AG08395 (cell line): ENCODE measurements at places on chromosomes 3 and 15.

DNA sequence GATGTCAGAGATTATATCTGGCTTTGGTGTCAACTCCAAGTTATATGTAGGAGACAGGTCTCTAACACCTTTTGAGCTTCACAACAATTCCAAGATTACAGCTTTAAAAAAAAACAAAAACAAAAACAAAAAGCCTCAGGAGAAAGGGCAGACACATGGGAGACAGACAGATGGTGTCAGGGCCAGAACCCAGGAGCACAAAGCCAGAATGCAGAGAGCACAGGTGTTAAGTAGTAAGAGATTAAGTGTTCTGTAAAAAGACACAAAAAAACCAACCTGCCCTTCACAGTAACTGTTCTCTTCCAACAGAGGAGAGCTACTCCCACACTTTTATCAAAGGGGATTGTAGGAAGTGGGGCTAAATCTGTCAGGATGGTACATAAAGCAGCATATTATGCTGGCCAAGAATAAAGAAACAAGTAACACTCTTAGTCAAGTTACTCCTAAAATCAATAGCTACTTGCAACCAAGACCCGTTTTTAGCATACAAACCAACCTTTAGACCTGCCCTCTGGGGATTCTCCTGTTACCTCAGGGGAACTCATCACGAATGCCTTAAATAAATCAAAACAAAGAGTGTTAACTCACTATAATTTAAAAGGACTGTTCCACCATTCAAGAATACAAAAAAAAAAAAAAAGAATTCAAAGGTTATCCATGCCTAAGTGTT is 5.9 kb downstream of the CPEB1 start:
- DNase-seq = no peak

DNA sequence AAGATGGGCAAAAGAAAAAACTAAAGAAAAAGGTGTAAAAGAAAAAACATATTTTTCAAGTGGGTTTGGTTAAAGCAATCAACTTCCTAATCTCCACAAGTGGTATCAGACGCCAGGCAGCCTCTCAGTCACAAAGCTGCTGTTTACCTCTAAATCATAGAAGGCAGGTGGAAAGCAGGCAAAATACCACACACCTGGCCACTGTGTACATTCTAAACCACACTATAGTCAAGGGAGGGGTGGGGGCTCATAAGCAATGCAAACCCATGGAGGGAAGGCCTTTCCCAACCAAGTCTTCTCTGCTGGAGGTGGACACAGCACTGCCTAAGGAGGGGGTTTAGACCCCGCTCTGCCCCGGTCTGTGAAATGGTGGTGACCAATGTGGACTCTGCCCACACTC is 50.4 kb downstream of the MCF2L2 start:
- no peak for DNase-seq

GRCh38 chr3:47096959-47097358 is 67.0 kb downstream of the SETD2 start:
- DNase-seq = peak; percentile 69

GRCh38 chr3:69082805-69083204 is 1.9 kb upstream of the ARL6IP5 start:
- peak; percentile 20 for DNase-seq

- peak; percentile 39 for DNase-seq
Observed at GRCh38 chr3:125143982-125144652, 68.4 kb downstream of the SLC12A8 start.

DNA sequence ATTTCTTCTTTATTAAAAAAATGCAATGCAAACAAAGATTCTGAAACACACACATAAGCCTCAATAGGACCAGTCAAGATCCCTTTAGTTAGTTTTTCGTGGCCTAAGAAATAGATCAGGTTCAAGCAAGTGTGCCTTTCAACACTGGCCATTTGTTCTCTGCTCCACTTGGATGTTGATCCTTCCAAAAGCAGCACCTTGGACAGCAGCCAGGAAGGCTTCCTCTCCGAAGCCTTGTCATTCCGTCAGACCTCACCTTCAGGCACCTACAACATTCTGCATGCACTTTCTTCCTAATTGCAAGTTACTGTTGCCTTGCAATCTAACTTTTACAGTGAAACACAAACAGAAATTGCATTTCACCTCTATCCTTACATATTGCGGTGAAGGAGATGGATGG is 155.9 kb upstream of the FEZF2 start:
- no peak for DNase-seq

DNA sequence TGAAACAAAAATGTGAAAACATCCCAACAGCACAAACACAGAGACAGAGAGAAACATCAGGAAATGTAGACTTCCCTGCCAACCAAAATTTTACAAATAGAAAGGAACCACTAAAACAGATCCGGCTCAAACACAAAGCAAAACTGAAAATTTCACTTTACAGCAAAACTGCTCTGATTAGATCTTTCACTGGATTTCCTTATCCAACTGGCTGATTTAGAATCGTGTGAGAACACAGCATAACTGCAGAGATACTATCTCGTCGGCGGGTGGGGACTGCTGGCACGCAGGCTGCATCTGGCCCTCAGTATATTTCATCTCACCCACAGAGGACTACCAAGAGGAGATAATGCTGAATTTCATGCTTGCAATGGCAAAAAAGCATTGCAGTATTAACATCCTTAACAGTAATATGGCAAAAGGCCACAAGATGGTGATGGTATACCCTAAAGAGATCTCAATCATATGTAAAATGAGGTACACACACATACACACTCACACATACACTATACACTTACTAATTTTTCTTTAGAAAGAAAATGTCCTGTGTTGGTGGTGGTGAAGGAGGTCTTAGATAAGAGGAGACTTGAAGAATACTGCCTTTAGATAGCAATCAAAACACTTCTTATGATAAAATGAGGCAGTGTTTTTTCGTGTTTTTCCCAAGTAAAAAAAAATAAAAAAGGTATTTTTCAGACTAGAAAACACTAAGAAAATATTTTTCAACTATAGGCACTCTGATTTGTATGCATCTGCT is 10.6 kb upstream of the LEO1 start:
- DNase-seq = peak; percentile 79

DNA sequence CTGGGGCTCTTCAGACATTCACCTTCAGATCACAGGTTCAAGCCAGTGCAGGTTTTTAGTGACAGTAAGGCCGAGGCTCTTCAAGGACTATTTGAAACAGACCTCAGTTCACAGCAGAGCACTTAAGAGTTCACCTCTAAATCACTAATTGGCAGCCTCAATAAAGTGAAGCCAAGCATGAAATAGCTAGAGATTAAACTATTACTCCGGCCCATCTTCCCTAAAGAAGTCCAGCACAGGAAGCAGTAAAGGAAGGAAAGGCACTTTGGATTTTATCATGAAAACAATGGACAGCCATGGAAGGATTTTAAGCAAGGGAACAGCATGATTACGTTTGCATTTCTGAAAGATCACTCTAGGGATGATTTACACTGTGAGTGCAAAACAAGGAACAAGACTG is 27.6 kb upstream of the ARL6 start:
- no peak for DNase-seq

DNA sequence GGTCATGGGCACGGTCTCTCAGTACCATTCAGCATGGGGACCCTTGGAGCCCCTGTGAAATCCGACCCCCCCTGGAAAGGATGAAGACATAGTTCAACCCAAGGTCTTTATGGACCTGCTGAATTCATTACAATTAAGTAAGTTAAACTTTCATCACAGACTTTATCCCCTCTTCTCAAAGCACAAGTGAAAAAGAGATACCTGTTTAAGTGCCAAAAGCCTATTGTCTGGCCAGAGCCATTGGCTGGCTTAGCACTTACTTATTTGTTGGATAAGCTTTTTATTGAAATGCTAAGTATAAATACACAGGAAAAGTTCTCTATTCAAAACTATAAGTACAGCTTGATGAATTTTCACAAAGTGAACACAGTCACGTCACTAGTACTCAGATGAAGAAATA is 128.4 kb upstream of the NR2E3 start:
- DNase-seq = no peak

DNA sequence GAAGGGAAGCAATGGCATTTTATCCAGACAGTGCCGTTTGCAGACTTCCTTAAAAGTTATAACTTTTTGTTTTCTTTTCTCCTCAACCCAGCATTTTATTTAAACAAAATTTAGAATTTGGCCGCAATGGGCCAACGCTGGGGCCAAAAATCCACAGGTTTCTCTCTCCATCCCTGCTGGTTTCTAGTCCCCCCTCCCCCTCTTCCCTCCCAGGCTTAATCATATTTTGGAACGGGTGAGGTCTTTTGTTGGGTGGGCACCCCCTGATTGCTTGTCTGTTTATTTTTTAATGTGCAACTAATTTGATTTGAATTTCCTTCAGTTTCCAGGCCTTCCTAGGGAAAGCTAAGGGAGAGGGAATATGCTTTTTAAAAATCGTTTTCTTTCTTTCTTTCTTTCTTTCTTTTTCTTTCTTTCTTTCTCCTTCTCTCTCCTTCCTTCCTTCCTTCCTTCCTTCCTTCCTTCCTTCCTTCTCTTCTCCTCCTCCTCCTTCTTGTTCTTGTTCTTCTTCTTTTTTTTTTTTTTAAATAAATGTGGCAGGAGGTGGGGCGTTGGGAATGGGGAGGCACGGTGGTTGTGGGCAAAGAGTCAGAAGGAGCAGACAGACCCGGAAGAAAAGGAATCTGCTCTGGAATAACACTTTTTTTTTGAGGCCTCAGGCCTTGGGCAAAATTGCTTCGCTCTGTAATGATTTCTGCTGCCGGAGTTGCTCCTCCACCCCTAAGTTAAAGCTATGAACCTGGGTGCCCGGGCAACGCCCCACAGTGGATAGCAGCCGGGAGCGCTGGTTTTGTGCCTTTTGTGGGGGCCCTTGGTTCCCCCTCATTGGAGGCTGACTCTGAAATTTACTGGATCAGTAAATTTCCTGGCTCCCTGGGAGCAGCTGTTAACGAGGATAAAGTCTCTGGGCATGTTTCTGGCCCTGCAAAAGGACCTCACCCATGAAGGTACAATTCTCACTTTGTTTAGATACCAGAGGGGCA is 1.9 kb downstream of the FNDC3B start:
- peak; percentile 56 for DNase-seq

DNA sequence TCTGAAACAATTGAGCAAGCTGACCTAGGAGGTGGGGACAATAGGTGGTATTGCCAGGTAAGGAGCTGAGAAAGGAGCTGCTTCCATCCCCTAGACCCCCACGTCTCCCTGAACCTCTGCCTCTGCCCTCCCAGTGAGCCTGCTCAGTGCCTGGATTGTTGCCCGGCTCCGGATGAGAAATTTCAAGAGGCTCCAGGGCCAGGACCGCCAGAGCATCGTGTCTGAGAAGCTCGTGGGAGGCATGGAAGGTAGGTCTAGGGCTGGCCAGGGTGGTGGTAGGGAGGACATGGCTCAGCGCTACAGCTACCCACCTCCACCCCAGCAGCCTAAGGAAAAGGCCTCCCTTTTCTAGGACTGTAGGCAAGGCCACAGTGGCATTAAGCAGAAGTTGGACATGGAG is 13.3 kb downstream of the DUOX1 start:
- DNase-seq = no peak

- DNase-seq = peak; percentile 77
Observed at GRCh38 chr3:66450390-66451022, 50.3 kb downstream of the LRIG1 start.

- DNase-seq = no peak
Observed at GRCh38 chr3:182389071-182389815, 404.1 kb upstream of the ATP11B start.

GRCh38 chr3:127975153-127976029 is 60.4 kb downstream of the KBTBD12 start:
- DNase-seq = no peak

GRCh38 chr15:89341316-89342005 is 6.8 kb upstream of the POLG start:
- no peak for DNase-seq

DNA sequence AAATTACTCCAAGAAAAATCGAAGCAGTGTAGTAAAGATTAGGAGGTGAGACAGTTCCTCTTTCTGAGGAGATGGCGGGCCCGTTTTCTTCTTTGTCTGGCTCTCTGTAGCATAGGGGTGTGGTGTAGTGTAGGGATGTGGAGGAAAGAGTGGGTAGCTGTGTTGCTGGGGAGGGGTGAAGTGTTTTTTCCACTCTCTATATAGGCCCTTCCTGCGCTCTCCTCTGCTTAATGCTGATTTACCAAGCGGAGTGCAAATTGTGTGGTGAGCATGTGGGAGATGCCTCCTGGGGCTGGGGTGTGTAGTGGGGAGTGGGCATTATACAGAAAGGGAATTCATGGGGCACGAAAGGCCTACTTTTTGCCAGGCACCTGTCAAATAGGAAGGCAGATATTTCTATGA is 94.9 kb downstream of the ST6GAL1 start:
- no peak for DNase-seq

GRCh38 chr3:127107491-127108375 is 85.2 kb upstream of the PRR23E start:
- no peak for DNase-seq

- no peak for DNase-seq
Observed at GRCh38 chr15:65101891-65102708, 12.9 kb downstream of the UBAP1L start.

- no peak for DNase-seq
Observed at GRCh38 chr3:131658771-131659170, 156.0 kb upstream of the MRPL3 start.

GRCh38 chr3:35522450-35522849 is 116.9 kb upstream of the ARPP21 start:
- no peak for DNase-seq

- DNase-seq = no peak
Observed at GRCh38 chr3:129582799-129583198, 23.7 kb downstream of the PLXND1 start.

GRCh38 chr15:66734961-66735908 is 33.2 kb downstream of the SMAD6 start:
- DNase-seq = peak; percentile 57

GRCh38 chr3:58105196-58105595 is 97.0 kb downstream of the FLNB start:
- DNase-seq = no peak

DNA sequence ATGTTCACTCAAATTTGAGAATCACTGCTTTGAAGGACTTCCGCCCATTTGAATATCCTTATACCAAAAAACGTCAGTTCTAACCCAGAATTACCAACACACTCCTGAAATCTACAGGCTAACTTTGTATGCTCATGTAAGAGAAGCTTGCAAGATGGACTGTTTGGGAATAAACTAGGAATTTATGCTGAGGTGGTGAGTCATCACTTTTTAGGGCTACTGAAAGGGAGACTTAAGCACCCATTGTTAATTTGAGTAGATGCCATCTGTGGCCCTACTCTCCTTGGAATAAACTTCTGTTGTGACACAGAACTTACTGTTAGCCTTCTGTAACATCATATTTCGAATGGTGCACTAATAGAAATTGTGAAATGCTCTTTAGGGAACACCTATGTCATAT is 74.6 kb downstream of the FGF12 start:
- DNase-seq = no peak

GRCh38 chr3:130838898-130839600 is 54.8 kb upstream of the ATP2C1 start:
- no peak for DNase-seq

GRCh38 chr3:189567766-189568420 is 63.3 kb upstream of the TP63 start:
- DNase-seq = no peak

- DNase-seq = no peak
Observed at GRCh38 chr3:10616321-10616720, 110.9 kb upstream of the ATP2B2 start.

GRCh38 chr3:134362221-134362620 is 12.0 kb downstream of the AMOTL2 start:
- no peak for DNase-seq

- DNase-seq = no peak
Observed at GRCh38 chr15:70258369-70259027, 160.8 kb upstream of the TLE3 start.
